ENCODE measurements at places on chromosomes 1 and 21.
A peak's percentile ranks its signal among the peaks of the same experiment; 100 is the strongest.

DNA sequence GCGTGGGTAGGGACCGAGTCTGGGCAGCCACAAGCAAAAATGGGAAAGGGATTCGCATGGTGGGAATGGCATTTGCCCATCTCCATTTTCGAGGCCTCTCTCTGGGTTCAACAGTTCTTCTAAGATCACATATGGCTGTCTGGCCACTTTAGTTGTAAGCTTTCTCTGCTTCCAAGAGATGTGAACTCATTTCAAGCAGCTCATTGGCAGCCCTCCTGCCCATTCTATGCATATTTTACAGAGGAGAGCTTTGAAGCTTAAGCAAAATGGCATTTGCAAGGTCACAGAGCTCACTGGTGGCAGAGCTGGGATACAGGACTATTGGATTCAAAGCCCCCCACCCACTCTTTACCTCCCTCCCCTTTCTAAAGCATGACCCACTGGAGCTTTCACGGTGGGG lies 93.7 kb downstream of the HHIPL2 start:
- DNase-seq, result no peak

- DNase-seq, result no peak
These were observed 301.2 kb upstream of the DEPDC1 start for GRCh38 chr1:68798071-68798470.

DNA sequence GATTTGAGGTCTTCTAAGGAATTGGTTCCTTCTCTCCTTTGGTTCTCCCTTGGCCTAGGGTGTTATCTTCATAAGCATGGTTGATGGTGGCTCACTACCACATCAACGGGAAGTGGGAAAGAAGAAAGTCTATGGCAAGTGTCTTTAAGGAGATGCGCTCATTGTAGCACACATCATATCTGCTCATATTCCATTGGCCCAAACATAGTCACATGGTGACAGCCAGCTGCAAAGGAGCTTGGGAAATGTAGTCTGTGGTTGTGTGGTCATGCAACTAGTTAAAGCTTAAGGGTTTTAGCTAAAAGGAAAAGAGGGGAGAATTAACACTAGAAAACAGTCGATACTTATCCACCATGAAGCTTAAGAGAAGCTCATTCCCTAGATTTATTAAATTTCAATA lies 11.4 kb upstream of the MRPS6 start:
- no peak for DNase-seq

- DNase-seq, result no peak
These were observed 16.9 kb upstream of the PWP2 start for GRCh38 chr21:44090325-44090724.

- peak; percentile 42 for DNase-seq
These were observed 723 bp downstream of the CDC42BPA start for GRCh38 chr1:227317523-227318015.

- no peak for DNase-seq
These were observed 96.8 kb downstream of the NR5A2 start for GRCh38 chr1:200124309-200124708.

DNA sequence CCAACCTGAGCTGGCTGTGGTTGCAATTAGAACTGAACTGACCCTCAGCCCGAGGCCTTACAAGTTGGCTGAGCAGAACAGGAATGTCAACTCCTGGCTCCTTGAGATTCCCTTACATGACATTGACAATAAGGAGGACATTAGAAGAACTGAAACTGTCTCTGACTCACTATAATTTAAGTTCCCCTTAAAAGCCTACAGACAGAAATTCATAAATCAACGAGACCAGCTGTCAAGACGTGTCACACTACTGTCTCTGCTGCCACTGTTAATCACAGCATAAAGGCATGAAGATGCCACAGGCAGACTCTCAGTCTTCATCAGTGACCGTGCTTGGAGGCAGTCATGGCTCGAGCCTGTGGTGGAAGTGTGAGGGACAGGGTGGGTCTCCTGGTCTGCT lies 168.8 kb downstream of the GABPA start:
- DNase-seq, result no peak

DNA sequence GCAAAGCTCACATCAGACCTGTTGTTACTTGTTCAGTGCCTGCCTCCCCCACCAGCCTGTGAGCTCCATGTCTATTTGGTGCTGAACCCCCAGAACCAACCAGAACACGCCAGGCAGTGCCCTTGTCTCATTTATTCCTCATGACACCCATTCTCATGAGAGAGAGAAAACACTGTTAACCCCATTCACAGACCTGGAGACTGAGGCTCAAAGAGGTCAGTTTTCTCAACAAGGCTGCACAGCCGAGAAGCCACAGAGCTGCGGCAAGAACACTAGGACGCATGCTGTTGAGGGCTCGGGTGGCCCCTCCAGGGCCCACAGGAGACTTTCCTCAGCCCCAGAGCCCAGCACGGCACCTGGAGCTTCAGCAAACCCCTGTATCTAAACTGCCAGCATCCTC lies 13.1 kb downstream of the KCNN3 start:
- DNase-seq, result no peak

DNA sequence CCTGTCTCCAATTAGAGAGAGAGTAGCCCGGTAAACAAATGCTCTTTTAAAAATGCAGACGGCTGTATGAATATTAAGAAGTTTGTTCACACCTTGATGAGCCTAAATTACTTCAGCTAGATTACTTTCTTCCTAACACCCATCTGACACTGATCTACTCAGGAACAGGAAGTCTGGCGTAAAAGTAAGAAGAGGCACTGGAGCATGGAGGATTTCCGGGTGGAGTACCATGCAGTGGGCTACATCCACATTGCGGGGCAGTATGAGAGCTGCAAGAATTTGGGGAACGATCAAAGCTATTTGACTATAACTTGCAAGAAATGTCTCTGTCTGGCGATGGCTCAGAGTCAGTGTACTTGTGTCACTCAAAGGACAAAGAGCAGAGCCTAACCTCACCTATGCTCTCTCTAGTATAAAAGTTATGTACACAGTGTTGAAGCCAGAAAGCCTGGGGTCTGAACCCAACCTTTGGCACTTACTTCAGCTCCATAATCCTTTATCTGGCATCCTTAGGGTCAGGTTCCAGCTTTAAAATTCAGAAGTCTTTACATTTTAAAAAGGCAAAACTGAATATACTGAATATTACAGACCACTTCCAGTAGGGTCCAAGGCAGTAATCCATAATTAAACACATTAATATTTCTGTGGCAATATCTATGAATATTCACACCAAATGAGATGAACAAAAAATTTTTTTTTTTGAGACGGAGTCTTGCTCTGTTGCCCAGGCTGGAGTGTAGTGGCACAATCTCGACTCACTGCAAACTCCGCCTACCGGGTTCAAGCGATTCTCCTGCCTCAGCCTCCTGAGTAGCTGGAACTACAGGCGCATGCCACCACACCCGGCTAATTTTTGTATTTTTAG lies 7.9 kb upstream of the GNPAT start:
- peak; percentile 60 for DNase-seq

DNA sequence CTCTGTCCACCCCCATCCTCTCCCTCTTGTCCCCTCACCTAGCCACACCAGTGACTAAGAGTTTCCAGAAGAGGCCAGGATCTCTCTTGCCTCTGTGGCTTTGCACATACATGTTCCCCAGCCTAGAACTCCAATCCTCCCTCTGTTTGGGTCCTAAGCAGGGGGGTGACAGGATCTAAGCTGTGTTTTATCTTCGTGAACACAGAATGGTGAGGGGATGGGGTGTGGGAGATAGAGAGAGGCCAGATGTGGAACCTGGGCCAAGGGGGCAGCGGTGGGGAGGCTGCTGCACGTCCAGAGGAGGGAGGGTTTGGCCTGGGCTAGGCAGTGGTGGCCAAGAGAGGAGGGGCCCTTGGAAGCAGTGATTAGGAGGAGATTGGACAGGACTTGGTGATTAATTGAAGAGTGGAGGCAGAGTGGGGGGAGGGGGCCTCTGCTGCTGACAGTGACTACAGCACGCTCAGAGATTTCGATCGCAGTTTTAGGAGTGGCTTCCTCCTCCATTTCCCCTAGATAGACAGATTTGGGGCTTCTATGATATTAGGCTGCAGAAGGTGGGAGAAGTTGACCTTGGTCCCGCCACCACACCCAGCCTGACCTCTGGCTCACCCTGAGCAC lies 17.1 kb upstream of the ADGRB2 start:
- DNase-seq, result no peak

DNA sequence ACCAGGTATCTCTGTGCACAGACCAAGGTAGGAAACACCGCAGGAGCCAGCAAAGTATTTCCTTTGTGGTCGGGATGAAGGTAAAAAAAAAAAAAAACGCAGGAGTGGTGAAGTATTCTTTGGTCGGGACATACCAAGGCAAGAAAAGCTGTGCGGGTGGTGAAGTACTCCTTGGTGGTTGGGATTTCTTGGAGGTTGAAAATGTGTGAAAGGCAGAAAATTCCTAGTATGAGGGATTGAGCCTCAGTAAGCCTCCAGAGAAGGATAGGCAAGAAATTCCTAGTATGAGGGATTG lies 802.6 kb downstream of the PLA2G4A start:
- no peak for DNase-seq

DNA sequence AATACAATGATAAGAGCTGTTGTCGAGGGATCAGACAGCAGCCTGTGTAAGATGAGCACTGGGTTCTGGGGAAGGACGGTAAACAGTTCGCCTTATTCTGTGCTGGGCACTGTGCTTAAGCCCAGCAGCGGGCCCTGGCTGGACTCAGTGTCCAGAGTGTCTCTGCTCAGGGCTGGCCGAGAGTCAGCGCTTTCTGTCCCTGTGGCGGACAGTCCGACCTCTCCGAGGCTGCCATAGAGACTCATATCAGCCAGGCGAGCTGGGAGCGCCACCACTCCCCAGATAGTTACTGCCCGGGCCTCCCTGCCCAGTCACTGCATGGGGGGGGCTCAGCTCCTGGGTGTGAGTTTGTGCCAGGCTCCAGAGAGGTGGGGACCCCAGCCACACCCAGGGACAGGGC lies 14.7 kb upstream of the NPHP4 start:
- peak; percentile 46 for DNase-seq

DNA sequence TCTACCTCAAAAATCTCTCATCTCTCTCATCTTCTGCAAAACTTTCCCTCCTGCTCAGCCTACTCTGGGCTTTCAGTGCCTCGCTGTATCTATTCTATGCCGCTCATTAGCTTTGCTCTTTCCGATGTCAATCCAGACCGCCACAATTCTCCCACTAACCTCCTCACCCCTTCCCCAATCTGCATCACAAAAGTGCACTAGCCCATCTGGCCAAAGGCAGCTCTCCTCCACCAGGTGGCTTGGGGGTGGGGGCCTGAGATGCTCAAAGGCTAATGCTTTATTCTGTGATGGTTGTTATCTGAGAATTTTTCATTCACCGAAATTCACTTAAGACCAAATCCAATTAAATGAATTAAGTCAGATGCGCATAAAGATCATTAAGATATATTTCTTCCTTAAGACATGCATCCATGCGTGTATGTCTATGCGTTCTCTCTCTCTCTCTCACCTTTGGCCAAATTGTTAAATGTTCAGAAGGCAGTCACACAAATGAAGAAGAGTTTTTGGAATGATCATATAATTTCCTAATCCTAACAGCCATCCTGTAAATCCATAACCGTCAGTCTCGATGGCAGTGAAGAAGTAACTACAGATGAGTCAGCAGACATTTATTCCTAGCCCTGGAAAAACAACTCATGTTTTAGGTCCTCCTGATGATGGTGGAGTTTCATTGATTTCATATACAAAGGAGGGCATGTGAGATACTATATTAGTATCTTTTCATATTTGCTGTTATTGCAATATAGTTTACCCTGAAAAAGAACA lies 111.3 kb downstream of the C1orf21 start:
- no peak for DNase-seq

DNA sequence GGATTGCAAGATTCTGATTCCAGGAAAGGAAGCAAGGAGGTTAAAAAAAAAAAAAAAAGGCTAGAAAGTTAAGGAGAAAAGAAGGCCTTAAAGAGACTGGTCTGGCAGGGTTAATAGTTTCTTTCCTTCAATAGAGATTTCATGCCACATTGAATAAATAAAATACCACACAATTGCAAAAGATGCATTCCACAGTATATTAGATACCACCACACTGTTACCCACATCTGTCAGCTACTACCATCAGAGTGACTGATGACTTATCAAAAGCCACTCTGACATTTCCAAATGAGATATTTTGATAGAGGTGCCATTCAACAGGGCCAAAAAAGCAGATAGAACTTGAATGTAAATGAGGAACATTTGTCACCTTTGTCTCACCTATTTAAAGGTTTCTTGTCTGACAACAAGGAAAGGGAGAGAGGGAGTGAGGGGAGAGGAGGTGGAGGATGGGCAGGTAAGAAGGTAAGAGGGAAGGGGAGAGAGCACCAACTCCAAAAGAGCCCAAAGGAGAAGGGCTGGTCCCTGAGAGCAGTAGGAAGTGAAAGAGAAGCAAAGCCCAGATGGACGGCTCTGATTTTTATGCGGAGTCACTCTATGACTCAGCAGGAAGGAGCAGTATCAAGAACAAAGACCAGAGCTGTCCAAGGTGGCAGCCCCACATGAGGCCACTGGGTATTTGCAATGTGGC lies 38.3 kb downstream of the LRRN2 start:
- peak; percentile 31 for DNase-seq

DNA sequence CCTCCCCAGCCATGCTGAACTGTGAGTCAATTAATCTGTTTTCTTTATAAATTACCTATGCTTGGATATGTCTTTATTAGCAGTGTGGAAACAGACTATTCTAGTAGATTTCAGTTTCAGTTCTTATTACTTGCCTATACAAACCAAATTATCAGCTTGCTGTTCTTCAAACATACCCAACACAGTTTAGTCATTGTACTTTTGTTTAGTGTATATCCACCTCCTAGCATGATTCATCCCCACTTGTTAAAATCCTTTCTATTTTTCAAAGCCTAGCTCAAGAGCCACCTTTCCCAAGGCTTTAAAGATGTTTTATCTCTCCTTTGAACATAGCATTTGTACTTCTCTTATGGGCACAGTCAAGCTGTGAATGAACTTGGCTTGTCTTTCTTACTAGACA lies 195.6 kb upstream of the ZRANB2 start:
- no peak for DNase-seq

- DNase-seq, result no peak
These were observed 27.7 kb downstream of the RGS1 start for GRCh38 chr1:192603218-192603787.

Data from large intestine (tissue), 12 donors.